ENCODE measurements at places on chromosomes 12 and 14.

- DNase-seq: no peak
Measured at GRCh38 chr12:104426926-104427546, 29.7 kb upstream of the CHST11 start.

- DNase-seq: peak; percentile 44
Measured at GRCh38 chr14:21917699-21918436, 244.2 kb upstream of the OR4E1 start.

DNA sequence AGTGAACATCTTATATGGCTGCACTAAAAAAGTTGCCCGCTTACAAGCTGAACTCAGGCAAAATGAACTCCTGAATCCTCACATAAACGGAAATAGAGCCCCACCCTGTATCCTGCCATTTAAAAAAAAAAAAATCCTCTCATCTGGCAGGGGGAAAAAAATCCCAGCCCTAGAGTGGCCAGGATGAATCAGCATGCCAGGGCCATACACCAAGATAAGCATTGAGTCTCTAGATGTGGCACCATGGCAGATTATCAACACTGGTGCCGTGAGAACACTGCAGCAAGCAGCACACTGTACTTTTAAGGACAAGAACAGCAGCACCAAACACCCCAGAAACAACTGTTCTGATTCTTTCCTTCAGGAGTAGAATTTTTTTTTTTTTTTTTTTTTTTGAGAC lies 65.5 kb downstream of the RASSF3 start:
- peak; percentile 90 for DNase-seq

- no peak for DNase-seq
Measured at GRCh38 chr12:69028941-69029729, 96.2 kb upstream of the CPM start.

DNA sequence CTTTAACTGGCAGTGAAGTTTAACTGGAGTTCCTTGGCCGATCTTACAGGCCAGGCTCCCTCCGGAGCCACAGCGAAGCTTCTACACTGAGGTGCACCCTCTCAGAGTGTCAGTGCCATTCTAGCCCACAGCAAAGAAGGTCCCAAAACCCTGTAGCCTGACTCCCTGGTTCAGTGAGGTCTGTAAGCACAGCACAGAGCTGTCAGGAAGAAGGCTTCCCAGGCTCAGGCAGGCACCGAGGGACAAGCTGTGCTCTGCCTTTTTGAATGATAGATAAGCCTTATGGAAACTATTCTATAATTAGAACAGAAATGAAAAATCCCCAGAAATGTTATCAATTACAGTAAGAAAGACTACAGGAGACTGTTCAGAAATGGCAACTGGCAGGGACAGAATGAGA lies 40.2 kb downstream of the MOK start:
- no peak for DNase-seq

GRCh38 chr12:90045559-90045958 lies 336.9 kb upstream of the ATP2B1 start:
- DNase-seq: no peak

DNA sequence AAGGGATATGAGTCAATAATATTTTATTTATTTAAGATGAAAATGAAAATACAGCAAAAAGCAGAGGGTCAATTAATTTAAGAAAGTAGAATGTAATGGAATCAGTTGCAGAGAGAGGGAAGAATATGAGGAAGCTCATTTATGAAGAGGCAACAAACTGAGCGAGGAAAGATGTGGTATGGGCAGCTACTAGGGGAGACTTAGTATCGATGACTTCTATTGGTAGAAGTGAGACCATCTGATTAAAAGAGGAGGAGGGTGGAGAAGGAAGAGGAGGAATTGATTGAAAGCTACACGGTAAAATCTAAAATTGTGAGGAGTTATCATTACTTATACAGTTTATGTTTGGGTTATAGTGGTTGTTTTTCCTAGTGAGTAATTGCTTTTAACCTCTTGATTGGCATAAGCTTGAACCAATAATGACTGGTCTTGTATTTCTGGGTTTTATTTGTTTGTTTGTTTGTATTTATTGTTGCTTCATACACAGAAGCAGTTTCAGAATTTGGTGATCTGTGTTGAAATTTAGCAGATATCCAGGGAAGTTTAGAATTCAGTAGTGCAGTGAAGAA lies 121.0 kb downstream of the LRRIQ1 start:
- DNase-seq: no peak

DNA sequence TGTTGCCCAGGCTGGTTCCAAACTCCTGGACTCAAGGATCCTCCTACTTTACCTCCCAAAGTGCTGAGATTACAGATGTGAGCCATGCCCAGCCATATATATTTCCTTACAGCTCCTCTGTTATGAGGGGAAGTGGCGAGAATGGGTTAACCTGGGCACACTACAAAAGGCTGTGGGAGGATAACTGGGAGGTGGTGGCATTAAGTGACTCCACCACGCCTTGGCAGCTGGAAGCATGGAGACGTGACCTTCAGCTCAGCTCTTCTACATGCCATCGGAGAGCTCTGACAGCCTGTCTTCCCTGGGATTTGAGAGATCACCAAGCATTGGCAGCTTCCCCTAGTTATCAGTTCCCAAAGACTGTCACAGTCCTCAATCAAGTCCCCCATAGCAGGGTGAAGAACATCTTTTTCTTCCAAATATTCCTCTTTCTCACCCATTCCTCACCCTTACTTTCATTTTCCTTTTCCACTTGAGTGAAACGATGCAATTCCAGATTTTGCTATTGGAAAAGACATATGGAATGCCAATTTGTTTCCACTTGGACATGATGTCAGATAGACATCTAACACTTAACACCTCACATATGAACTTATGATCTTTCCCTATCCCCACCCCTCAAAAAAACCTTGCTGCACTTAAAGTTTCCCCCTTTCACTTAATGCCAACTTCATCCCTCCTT lies 48.5 kb downstream of the PHLDA1 start:
- no peak for DNase-seq

DNA sequence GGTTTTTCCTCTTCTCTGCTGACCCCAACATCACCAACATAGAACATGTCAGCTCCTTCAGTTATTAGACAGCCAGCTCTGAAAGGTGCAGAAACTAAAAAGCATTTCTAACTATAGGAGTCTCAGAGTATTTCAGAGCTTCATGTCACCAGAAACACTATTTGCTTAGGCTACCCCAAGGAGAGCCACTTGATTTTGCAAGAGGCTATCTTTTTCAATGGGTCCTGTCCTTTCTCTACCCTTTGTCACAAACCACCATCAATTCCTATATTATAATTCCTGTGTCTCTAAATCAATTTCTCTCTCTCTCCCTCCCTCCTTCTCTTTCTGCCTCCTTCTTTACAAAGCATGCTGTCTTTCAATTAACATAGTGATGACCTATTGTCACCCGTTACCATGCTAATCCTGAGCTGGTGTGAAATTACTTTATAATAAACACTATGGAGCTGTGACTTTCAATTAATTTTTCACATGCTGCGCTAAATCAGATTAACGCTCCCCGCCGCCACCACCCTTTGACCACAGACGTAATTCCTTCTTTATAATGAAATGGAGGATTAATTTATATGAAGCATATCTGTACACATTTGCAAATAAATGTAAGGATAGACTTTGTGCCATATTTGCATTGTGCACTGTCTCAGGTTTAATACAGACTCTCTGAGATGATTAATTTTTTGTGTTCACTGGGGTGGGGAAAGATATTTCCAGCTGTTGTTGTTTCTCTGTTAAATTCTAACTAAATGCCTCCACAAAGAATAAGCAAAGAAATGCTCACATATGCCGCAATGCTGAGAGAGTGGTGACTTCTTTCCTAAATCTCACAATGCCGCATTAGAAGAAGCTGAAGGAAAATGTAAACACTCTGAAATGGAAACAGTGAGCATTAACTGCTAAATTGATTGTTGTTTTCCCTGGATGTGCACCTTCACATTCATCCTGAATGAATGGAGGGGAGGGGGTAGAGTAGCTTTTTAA lies 418.6 kb downstream of the PDZRN4 start:
- DNase-seq: no peak

DNA sequence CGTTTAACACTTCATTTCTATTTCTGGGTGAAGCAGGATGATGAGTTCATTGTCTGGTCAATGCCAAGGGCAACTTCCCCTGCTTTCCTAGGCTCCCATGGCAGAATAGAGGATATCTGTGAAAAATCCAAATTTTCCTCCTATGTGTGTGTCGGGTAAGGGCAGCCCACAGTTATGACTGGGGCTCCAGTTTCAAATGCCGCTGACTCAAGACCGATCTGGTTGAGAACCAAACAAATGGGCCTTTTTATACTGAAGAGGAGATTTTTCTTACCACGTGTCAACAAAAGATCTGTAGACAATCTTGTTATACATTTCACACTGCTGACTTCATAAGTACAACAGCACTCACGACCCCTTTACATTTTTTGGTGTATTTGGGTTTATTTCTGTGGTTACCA lies 120.8 kb downstream of the CHST11 start:
- no peak for DNase-seq

DNA sequence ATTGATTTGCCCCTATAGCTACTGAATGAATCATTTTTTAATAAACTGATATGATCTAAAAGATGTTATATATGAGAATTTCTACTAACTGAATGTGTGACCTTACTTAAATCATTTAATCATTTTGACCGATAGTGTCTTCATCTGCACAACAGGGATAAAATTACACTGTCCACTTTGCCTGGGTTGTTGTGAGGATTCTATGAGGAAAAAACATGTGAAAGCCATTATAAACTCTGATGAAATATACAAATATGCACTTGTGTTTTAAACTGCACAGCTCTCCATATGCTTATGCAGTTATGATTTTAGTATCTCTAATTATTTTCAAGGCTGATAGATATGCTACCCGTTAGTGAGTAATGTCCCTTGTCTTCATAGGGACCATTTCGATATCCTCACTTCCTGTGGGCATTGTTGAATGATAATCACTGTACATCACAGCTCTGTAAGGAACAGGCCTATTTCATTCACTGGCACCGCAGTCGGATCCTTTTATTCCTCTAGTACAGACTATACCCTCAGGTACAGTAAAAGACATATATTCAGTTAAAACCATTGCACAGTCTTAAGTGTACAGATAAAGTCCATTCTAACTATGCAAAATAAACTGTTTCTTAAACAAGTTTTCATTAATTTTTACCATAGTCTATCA lies 88.7 kb upstream of the RAP1B start:
- no peak for DNase-seq

- no peak for DNase-seq
Measured at GRCh38 chr12:75877763-75878621, 153.6 kb downstream of the PHLDA1 start.

- no peak for DNase-seq
Measured at GRCh38 chr12:124493809-124494750, 73.3 kb downstream of the NCOR2 start.

- no peak for DNase-seq
Measured at GRCh38 chr14:101120641-101121507, 217.4 kb upstream of the RTL1 start.

DNA sequence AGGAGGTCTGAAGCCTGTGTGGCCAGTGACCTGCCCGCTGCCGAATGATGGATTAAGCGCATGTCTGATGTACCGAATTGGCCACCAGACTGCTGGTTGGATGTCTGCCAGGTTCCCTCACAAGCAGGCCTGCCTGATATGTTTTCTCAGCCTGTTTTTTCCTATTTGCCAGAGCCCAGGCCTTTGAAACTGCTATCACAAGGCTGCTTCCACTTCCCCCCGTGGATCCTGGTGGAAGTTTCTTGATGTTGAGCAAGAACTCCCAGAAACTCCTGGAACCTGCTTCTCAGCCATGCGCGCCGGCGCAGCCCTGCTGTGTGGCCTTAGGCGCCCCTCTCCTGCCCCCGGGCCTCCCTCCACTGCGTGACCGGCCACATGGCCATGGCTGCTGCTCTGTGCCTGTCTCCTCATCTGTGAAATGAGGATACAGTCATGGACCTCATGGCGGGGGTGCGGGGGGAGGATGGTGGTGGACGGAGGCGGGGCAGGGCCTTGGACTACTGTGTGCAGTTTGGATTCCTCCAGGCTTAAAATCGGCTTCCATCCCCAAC lies 56.6 kb downstream of the CALM1 start:
- DNase-seq: no peak

DNA sequence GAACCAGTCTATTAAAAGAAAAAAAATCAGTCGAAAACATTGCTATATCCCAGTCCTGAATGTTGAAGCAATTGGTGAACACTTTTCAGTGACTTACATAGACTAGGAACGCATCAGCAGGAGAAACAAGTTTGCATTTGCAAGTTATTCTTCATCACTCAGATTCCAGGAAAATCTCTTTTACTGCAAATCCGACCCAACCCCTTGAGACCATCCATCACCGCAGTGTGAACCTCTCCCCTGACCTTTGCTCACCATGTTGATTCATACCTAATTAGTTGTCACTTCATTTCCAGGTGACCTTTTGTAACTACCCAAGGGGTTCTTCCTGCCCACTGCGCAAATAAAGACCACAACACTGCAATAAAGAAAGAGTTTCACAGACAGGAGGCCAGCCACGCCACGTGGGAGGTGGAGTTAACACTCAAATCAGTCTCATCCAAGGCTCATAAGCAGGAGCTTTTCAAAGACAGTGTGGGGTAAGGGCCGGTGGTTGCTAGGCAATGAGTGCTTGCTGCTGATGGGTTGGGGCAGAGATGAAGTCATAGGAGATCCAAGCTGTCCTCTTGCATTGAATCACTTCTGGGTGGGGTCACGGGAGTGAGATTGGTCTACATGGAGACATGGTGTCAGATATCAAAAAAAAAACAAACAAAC lies 241.3 kb upstream of the TMEM132C start:
- DNase-seq: no peak

GRCh38 chr12:131368668-131369071 lies 342.2 kb upstream of the SFSWAP start:
- no peak for DNase-seq

DNA sequence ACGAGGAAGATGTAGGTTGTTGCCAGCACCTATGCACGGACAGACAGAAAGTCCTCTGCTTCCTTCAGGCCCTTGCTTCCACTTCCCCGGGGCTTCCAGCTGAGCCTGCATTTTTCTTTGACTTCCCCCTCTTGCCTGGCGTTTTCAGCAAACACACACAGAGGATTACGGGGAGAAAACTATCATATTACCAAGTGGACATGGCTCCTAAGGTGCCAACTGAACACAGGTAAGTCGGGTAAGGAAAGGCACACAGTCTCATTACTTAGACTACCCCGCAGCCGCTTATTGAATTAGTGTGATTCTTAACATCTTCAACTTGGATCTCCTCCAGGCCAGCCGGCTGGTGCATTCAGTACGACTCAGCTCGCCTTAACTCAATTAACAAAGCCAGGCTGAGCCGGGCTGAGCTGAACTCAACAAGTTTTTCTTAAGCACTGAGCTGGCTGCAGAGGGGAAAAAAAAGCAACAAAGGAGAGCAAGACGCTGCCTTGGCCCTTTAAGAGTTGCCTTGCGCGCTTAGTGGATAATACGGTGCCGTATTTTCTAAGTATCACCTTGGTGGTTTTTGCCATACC lies 19.2 kb upstream of the MAP1LC3B2 start:
- no peak for DNase-seq

DNA sequence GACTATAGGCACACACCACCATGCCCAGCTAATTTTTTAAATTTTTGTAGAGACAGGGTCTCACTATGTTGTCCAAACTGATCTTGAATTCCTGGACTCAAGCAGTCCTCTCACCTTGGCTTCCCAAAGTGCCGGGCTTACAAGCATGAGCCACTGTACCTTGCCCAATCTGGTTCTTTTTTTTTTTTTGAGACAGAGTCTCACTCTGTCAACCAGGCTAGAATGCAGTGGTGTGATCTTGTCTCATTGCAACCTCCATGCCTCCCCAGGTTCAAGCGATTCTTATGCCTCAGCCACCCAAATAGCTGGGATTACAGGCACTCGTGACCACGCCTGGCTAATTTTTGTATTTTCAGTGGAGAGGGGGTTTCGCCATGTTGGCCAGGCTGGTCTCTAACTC lies 15.4 kb downstream of the MRPL42 start:
- no peak for DNase-seq
